ENCODE measurements at places on chromosomes 5 and 9.

GRCh38 chr5:102341681-102342288 is 45.7 kb upstream of the SLCO4C1 start:
- DNase-seq, result no peak

DNA sequence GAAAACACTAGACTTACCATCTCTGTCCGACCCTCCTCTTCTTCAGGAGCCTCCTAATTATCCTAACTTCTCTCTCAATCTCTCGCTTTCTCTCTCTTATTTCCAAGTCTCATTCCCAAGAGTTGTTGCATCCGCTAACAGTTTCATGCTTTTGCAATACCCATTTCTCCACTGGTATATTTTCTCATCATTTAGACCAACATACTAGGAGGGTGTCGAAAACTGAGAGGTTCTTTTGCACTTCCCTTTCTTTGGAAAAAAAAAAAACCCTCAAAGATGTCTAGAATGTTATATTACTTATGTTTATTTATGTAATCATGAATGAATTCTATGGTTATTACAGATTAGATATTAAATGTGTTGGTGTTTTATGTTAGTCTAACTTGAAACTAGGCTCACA is 35.9 kb downstream of the SPZ1 start:
- no peak for DNase-seq

DNA sequence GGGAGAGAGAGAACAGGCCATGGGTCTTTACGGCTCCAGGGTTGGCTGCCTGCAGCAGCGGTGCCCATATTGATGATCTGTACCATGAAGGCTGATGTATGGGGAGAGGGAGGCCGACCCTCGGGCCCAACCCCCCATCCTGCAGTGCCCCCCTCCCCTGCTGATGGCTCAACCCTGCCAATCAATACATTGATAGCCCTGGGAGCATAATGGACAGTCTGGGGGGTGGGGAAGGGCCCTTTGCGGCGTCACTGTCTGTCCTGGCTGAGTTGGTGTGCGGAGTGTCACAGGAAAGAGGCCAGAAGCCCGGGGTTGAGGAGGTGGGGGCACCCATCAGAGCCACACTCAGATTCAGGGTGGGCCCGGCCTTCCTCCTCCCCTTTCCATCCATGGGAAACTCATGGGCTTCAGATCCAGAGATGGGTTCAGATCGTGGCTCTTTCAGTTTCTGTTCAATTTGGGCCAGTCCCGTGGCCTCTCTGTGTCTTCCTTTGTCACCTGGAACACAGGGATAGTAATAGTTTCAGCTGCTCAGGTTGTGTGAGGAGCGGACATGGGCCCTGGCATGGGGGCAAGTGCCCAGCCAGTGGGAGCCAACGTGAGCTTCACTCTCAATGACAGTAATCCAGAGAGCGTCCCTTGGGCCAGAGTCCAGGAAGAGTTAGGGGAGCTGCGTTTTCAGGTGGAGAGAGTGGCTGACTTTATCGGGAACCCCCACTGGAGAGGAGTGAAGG is 9.5 kb downstream of the FGF18 start:
- no peak for DNase-seq

DNA sequence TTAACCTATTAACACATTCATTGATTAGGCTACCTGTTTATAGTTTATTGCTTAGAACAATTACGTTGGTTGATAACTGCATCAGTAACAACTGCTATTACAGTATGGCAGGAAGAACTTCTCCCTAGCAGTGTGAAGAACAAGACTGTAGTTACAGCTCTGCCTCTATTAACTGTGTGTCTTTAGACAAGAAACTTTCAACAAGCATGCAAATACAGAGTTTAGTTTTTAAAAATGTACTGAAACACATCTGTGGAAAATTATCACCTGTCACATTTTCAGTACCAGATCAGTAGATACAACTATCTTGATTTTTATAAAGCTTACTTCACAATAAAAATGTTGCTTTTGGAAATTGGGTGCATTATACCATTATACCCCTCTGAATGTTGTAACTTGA is 22.2 kb downstream of the ELL2 start:
- no peak for DNase-seq

GRCh38 chr5:168714046-168714445 is 134.9 kb upstream of the PANK3 start:
- DNase-seq, result no peak

DNA sequence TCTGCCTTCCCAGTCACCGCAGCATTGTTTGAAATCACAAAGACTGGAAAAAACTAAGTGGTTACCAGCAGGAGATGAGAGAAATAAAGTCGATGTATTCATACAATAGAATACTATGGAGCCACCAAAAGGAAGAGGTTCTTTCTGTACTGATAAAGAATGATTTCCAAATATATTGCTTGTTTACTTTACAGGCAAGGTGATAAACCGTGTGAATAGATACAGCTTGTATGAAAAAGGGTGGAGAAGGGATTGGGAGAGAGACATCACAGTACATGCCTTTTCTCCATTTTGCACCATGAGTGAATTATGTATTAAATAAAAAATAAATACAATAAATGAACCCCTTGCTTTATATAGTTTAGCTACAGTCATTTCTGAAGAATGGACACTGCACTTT is 91.7 kb downstream of the RFK start:
- no peak for DNase-seq

DNA sequence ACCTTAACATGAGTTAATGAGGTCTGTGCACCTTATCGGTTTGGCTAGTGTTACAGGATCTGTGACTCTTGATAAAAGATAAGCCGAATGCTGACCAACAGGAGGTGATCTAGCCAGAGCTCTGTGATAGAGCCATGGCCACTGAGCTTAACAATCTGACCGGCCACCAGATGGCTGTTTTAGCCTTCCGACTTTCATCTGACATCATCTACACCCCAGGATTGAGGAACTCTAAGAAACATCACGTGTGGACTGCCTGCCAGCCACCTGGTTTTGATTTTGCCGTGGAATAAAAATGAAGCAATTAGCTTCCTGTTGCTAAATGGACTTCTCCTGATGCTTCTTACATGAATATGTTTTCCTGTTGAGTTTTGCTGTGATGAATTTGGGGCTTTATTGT is 281.3 kb downstream of the CEMIP2 start:
- no peak for DNase-seq

DNA sequence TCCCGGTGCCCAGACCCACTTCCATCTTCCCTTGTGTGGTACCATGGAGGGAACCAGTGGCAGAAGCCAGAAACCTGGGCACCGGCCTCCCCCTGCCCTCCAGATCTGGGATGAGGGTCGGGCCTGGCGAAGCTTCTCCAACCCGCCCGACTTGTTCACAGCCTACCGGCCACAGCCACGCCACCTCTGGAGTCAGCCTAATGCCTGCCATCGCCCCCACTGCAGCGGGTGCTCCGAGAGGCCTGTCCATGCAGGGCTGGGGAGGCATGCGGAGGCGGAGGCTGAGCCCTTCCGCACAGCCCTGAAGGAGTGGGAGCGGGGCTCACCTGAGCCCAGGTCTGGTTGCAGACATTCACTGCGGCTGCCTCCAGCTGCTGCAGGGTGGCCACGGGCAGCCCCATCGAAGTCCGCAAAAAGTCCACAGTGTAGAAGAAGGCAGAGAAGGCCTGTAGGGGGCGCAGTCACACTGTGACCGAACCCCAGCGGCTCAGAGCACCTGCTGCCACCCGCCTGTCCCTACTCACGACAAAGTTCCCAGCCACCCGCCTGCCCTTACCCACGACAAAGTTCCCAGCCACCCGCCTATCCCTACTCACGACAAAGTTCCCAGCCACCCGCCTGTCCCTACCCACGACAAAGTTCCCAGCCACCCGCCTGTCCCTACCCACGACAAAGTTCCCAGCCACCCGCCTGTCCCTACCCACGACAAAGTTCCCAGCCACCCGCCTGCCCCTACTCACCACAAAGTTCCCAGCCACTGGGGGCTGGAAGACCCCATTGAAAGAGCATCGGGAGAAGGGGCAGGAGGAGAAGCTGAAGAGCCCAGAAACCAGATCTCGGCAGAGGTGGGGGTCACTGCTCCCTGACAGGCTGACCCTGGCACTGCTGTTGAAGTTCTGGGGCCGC is 3.8 kb upstream of the NPDC1 start:
- DNase-seq, result no peak

- no peak for DNase-seq
These were observed 9.6 kb downstream of the EFNA5 start for GRCh38 chr5:107661038-107661649.

DNA sequence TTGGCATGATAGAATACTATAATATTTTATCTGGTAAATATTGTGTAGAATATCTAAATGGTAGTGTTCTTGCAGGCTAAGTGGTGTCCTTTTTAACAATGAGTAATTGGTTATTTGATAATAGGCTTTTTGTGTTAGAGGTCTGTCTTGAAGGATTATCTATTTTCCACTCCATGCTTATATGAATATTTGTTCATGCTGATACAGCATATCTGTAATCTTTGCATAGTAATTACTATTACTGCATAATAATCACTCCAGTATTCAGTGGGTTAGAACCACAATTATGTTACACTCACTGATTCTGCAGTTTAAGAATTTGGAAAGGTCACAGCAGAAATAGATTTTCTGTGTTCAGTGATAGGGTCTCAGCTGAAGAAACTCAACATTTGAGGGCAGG is 1229.9 kb downstream of the MAT2B start:
- DNase-seq, result no peak

DNA sequence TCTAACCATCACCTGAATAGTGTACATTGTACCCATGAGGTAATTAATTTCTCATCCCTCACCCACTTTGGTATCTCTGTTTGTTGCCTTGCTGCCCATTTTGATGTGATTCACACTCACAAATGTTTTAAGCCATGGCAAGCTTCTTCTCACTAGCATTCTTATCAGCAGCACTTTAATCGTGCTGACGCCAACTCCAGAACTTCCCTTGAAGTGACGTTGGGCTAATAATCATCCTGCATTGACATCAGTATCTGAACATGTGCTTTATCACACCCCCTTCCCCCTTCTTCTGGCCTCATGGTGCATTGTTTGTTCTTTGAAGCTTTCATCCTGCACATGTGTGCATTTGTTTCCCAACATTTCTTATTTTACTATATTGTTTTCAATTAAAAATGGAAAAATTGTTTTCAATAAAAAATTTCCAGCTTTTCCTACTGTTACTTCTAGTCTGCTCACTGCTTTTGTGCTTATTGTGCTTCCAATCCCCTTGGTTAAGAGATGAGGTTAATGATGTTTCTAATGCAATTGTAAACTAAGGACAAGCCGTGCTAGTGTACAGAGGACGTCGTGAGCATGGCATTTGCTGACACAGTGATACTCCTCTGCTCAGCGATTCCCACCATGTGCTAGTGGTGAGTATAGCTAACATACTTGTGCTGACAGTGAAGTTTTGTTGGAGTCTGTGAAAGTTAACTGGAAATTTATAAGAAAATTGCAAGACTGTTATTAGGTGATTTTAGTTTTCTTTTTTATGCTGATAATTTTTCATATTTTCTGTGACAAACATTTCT is 238.5 kb downstream of the KDM4C start:
- DNase-seq, result no peak

GRCh38 chr5:138927979-138928378 is 52.8 kb upstream of the LRRTM2 start:
- DNase-seq, result no peak

GRCh38 chr5:88090506-88090905 is 178.1 kb downstream of the TMEM161B start:
- no peak for DNase-seq

GRCh38 chr9:116685166-116685565 is 1.9 kb upstream of the TRIM32 start:
- no peak for DNase-seq

- DNase-seq, result no peak
These were observed 16.8 kb downstream of the NCS1 start for GRCh38 chr9:130188860-130189481.

- no peak for DNase-seq
These were observed 33.4 kb upstream of the SPATA31E1 start for GRCh38 chr9:87849144-87849758.

DNA sequence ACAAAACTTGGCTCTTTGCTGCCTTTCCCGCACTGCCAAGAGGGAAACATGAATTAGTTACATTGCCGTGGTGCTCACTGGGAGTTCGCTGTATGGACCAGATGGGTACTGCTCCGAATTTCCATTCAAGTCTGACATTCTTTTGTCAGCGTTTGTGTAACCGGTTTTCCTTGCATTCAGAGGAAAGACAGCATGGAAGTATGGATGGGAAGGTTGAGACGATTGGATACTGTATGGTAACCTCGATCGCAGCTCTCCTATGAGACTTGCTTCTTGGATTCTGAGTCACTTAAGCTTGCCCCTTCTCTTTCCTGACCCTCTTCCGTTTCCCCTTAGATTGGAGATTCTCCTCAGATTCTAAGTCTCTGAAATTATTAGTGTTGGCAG is 625 bp upstream of the UBLCP1 start:
- no peak for DNase-seq

- peak; percentile 59 for DNase-seq
These were observed 153.5 kb downstream of the PRELID2 start for GRCh38 chr5:145681686-145682085.

- DNase-seq, result no peak
These were observed 38.1 kb upstream of the IL17B start for GRCh38 chr5:149416987-149417710.

DNA sequence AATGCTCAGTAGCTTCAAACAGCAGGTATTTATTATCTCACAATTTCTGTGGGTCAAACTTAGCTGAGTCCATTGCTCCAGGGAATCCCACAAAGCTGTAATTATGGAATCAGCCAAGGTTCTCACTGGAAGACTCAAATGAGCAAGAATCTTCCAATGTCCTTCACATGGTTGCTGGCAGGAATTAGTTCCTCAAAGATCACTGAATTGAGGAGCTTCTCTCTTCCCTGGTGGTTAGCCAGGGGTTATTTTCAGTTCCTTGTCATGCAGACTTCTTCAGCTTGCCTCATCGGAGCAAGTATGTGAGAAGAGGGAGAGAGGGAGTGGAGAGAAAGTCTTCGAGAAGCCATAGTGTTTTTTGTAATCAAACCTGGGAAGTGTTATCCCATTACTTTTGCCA is 2331.9 kb downstream of the MAT2B start:
- DNase-seq, result no peak

GRCh38 chr5:1965925-1966324 is 83.2 kb upstream of the IRX4 start:
- no peak for DNase-seq

- no peak for DNase-seq
These were observed 7.4 kb upstream of the RNF183 start for GRCh38 chr9:113310538-113310937.

- no peak for DNase-seq
These were observed 116.4 kb downstream of the NTRK2 start for GRCh38 chr9:84785792-84786547.

DNA sequence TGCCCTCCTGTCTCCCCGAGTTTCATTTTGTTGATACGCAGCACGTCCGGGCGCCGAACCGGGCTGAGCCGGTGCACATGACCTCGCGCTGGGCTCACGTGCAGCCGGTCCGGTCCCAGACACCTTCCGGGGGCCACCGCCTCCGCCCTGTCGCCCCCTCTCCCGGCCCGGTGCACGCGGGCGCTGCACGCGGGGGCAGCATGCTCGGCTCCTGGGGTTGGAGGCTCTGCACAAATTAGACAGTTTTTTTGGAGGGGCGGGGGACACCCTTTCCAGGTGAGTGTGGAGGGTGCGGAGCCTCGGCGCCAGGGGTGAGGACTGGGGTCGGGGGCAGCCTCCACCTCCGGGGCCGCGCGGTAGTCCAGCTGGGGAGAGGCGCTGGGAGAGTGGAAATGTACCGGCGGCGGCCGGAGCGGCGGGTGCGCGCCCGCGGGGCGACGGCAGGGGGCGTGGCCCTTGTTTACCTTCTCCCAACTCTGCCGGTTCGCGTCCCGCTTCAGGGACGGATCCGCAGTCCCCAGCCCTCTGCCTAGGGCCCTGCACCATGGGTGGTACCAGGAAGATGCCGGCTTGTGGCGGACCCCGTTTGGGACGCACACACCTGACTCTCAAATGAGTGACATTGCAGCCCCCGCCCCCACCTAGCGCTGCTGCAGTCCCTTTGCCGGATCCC is 1.1 kb downstream of the JADE2 start:
- no peak for DNase-seq

All from stromal cell of bone marrow (primary cell).